ENCODE measurements at places on chromosomes 4 and X.

DNA sequence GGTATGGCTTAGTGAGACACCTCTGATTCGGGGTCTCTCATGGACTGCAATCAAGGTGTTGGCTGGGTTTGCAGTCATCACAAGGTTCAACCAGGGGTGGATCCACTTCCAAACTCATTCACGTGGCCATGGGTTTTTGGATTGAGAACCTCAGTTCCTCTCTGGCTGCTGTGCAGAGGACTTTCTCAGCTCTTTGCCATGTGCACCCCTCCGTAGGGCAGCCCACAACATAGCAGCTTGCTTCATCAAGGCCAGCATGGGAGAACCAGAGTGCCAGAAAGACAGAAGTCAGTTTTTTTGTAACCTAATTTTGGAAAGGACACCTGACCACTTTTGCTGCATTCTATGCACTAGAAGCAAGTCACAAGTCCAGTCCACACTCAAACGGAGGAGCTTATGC, 154.9 kb downstream of the PJA1 start:
- no peak for DNase-seq

GRCh38 chr4:30535255-30535654, 184.9 kb upstream of the PCDH7 start:
- DNase-seq = peak; percentile 10

DNA sequence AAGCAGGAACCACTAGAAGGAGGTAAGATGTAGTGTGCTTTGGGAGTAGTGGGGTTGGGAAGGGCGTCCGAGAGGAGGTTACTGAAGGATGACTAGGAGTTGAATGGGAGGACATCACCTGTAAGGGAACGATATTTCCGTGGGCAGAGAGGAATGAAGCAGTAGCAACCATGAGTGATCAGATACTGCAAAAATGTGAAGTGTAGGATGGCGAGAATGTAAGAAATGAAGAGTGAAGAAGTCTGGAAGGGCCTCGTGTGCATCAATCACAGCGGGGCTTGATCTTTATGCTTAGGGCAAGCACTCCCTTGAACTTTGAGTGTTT, 594 bp downstream of the MSMO1 start:
- DNase-seq = no peak

DNA sequence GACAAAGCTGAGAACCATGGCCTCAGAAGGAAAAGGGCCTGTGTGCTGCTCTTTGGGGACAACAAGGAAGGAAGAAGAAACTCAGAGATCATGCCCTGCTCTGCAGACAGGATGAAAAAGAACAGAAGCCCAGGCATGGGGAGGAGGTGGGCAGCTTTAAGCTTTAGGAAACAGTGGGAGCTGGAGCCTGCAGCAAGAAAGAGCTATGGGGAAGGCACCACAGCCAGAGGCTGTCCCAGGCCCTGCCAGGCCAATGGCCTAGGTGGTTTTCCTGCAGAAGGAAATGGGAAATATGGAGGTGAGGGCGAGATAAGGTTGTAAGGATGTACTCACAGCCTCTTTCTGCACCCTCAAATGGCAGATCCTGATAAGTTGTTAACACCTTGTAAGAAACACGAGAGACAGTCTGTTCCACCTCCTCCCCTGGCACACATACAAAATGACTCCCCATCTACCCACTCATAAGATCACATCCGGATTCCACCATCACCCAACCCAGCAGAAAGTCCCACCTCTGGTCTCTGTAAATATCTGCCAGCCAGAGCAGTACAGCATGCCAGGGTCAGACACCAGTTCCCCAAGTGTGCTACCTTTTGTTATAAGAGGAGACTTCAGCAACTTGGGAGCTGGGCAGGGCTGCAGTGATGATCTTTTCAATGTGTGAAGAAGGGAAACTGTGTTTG, 105.2 kb downstream of the RTL5 start:
- no peak for DNase-seq

- peak; percentile 83 for DNase-seq
These were observed 105.0 kb downstream of the TBL1X start for GRCh38 chrX:9569876-9570301.

DNA sequence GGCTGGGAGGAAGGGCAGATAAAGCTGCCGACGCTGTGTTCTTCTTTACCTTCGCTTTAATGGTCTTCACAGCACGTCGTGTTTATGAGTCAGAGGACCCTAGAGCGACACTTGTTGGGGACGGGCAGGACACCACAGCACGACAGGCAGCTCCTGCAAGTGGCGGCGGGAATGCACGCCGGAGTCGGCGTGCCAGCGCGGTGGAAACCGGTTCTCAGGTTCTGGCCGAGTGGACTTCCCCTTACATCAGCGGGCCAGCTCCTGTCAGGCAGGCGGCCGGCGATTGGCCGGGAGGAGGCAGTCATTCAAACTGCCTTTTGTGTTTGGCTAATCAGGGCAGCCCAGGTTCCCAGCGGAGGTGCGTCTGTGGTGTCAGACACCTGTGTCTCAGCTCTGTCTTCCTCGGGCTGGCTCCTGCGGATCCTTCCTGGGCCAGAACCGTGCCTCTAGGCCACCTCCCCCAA, 150.9 kb downstream of the SHROOM3 start:
- DNase-seq = peak; percentile 51

DNA sequence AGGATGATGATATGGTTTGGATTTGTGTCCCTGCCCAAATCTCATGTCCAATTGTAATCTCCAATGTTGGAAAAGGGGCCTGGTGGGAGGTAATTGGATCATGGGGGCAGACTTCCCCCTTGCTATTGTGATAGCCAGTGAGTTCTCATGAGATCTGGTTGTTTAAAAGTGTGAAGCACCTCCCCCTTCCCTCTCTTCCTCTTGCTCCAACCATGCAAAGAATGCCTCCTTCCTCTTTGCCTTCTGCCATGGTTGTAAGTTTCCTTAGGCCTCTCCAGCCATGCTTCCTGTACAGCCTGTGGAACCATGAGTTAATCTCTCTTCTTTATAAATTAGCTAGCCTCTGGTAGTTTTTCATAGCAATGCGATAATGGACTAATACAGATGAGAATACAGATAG, 19.7 kb upstream of the ALG13 start:
- no peak for DNase-seq

GRCh38 chr4:140090215-140090731, 63.7 kb downstream of the MAML3 start:
- DNase-seq = no peak

GRCh38 chr4:94452476-94453371, 982 bp downstream of the PDLIM5 start:
- DNase-seq = peak; percentile 78

GRCh38 chrX:109685656-109686078, 47.4 kb downstream of the ACSL4 start:
- no peak for DNase-seq

DNA sequence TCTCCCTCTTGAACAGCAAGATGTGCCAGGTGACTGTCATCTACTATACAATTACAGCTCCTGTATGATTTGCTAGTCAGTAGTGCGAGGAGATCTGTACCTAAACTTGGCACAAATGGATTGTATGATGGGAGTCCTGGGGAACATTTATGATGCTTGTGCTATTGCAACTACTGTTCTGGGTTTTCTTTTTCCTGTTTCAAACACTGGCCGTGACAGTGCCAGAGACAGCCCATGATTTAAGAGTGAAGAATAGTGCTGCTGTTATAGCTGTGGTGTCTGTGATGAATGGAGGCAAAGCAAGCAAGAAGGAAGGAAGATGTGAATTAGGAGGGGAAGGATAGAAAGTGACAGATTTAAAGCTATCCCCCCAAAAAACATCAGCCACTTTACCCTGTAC, 1868.9 kb downstream of the PCDH7 start:
- no peak for DNase-seq

- peak; percentile 24 for DNase-seq
These were observed 19.0 kb downstream of the GAB1 start for GRCh38 chr4:143355540-143356217.

DNA sequence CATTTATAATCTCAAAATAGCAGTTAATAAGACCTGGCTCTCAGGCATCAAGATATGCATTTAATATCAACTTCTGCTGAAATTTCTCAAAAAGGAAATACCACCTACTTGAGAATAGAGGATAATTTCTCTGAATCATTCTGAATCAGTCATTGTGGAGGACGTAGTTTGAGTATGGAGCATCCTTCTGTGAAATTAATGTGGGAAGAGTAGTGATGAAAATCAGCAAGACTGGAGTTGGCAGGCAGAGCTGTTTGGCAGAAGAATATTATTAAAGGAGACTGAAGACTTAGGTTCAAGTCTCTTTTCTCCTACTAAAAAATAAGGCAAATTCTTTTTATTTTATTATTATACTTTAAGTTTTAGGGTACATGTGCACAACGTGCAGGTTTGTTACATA, 325.6 kb upstream of the ATOH1 start:
- no peak for DNase-seq

- DNase-seq = peak; percentile 62
These were observed 32.1 kb downstream of the ZGRF1 start for GRCh38 chr4:112604589-112604988.

GRCh38 chr4:74896595-74896994, 36.3 kb upstream of the PARM1 start:
- no peak for DNase-seq

DNA sequence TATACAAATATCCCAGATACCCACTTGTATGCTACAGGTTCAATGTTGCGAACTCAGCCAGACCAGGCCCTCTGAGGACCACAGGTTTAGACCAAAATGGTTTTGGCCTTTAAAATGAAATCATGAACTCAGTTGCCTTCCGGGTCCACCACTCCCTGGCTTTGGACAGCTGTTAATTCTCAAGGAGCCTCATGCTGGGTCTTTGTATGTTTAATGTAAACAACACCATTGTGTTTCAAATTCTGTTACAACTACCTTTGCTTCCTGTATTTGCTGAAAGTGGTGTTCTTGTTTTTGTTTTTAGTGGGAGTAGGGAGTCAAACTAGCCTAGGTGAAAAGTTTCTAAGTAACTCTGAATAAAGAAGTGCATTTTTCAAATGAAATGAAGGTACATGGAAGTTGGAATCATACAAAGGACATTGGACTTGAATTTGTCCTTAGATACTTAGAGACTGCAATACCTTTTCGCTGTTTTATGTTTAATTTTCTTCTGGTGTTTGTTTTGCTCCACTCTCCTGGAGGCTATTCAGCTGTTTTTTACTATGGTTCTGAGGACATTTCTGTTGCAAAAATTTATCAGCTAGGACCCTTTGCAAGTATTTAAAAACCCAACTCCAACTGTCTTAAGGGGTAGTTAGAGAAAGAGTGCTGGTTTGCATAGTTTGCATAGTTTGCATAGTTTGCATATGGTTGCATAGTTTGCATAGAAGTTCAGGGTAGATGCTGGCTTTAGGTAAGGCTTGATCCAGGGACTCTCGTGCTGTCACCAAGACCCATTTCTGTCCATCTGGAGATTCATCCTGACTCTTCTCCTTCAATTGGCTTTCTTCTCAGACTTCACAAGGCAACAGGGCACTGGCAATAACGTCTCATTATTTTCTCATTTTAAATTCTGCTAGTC, 70.1 kb downstream of the MID1IP1 start:
- DNase-seq = peak; percentile 22

- no peak for DNase-seq
These were observed 297.5 kb downstream of the IL1RAPL2 start for GRCh38 chrX:104863466-104863865.

Data from fibroblast of upper back skin (primary cell).